NCI-H2171 (cell line): ENCODE measurements at places on chromosomes 5 and 9.

DNA sequence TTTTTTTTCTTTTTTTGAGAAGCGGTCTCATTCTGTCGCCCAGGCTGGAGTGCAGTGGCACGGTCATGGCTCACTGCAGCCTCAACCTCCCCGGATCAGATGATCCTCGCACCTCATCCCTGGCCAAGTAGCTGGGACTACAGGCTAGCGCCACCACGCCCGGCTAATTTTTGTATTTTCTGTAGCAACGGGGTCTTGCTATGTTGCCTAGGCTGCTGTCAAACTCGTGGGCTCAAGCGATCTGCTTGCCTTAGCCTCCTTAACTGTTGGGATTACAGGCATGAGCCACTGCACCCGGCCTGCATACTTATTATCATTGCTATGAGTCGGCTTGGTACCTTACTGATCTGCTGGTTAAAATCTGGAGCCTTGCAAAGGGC, 790 bp upstream of the IARS1 start:
- DNase-seq = no peak

- no peak for DNase-seq
Observed at GRCh38 chr5:68740226-68740910, 353.4 kb upstream of the SLC30A5 start.

- DNase-seq = no peak
Observed at GRCh38 chr5:90111364-90112032, 298.1 kb downstream of the CETN3 start.

GRCh38 chr5:72478684-72479083, 28.5 kb downstream of the ZNF366 start:
- DNase-seq = no peak

DNA sequence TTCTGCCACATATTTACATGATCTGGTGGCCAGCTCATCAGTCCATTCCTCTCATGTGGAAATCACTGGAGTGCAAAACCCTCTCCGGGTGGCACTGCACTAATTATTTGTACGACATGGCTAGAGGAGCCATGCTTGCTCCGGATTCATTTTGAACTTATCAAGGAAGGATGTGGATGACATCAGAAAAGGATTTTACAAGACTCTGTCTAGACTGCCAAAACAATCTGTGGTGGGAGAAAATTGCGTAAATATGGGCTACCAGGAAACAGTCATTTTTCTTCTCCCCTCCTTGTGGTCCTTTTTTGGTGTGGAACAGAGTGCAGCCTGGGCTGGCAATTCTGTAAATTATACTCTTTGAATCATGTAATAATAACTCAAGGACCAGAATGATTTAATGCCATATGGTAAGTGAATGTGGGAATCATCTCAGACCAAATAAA, 123.4 kb upstream of the IFNE start:
- DNase-seq = no peak

GRCh38 chr5:72817076-72817481, 618 bp downstream of the TNPO1 start:
- no peak for DNase-seq

- no peak for DNase-seq
Observed at GRCh38 chr5:97245386-97245785, 62.3 kb upstream of the RIOK2 start.

DNA sequence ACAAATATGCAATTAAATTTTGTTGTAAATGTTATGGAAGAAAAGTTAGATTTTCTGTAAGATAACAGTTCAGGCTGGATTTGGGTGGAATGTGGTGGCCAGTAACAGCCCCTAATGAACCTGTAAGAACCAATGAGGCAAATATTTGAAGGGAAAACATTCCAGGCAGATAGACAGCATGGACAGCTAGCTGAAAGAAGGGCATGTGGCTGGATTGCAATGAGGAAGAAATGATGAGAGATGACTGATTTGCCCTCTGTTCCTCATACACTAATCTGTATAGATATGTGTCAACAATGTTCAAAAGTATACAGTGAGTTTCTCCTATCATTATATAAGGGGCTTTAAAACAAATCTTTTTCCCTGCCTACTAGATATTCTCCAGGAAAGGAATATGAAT, 58.8 kb downstream of the MAN2A1 start:
- DNase-seq = no peak

- DNase-seq = no peak
Observed at GRCh38 chr5:37132646-37133045, 116.5 kb downstream of the CPLANE1 start.

DNA sequence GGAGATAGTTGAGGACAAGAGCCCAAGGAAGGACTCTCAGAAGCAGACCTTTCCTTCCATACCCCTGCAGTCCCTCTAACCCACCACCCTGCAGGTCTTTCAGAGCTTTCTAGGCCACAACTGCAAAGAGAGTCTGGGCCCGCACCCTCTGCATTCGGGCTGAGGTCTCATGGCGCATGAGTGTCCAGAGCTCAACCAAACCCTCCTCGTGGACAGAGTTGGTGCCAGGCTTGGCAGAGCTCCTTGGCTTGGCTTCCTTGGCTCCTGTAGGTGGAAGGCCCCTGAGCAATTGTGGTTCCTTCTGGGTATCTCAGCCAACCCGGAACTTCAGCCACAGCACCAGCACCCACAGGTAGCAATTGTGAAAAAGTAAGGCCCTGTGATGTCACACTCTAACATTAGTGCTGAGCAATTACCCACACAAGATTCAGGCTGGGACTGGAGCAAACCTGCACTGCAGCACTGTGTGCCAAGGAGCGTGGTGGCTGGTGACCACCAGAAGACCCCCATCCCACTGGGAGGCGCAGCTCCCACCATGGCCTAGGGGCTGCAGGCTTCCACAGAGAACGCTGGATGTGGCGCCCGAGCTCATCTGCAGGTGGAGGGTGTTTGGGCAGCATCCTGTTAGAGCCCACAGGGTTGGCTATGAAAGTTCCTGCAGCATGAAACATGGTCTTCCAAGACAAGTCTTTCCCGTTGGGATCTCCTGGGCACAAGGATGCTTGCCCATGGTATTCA, 38.8 kb downstream of the FOXI1 start:
- DNase-seq = no peak

DNA sequence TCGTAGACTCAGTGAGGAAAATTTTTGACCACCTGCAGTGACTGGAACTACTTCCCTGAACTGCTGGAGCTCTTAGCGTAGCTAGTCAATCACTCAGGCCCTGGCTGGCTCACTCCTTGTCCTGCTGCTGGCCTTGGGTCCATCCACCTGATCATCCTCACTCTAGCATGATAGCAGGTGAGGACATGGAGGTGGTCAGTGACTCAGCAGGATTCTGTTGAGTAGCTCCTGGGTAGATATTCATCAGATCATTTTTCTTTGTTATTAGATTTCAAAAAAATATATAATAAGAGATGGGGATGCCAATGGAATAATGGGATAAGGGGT, 25.0 kb upstream of the SEMA4D start:
- no peak for DNase-seq

DNA sequence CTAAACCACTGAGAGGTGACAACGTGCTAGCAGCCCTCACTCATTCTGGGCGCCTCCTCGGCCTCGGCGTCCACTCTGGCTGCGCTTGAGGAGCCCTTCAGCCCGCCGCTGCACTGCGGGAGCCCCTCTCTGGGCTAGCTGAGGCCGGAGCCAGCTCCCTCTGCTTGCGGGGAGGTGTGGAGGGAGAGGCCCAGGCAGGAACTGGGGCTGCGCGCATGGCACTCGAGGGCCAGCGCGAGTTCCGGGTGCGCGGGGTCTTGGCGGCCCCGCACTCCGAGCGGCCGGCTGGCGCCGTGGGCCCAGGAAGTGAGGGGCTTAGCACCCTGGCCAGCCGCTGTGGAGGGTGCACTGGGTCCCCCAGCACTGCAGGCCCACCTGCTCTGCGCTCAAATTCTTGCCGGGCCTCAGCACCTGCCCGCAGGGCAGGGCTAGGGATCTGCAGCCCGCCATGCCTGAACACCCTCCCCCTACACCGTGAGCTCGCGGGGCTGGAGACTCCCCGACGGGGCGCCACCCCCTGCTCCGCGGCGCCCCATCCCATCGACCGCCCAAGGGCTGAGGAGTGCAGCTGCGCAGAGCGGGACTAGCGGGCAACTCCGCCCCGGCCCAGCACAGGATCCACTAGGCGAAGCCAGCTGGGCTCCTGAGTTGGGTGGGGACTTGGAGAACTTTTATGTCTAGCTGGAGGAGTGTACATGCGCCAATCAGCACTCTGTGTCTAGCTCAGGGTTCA, 11.8 kb upstream of the UBE2D2 start:
- no peak for DNase-seq

GRCh38 chr5:157558681-157559080, 16.9 kb downstream of the ADAM19 start:
- no peak for DNase-seq

DNA sequence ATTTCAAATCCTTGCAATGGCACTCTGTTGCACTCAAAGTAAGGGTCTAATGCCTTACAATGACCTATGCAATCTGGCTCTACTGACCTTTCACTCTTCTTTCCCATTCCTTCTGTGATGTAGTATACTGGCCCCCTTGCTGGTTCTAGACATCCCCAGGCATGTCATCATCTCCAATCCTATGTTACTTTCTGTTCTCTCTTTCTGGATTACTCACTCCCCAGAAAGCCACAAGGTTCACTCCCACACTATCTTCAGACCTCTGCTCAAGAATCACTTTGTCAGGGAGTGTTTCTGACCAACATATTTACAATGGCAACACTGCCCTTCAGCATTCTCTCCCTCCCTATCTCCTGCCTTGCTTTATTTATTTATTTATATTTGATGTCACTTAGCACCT, 802.2 kb upstream of the WWC1 start:
- DNase-seq = no peak

- no peak for DNase-seq
Observed at GRCh38 chr9:104895572-104895971, 32.4 kb downstream of the ABCA1 start.

DNA sequence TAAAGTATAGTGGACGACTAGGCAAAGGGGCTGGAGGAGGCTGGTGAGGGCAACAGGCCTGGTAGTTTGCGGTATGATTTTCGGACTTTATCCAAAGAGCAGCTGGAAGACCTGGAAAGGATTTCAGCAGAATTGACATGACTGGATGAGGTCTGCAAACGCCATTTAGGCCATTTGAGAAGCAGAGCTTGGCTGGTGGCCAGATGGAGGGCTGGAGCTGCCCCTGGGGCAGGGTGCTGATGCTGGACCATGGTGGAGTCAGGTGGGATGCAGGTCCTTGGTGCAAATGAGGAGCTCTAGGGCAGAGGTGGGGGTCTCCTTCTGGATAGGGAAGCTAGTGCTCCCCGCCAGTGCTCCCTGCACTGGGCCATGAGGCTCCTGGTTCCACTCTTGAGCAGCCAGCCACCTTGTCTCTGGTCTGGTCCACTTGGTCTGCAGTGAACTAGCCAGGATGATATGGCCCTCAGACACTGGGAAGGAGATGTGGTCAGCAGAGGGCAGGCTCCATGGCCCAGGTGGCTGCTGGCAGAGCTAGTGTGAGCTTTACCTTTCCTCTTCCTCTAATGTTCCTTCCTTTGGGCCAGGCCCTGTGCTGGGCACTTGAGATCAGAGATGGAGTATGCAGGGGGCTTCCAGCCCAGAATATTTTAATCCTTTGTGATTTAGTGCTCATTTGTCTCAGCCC, 31.4 kb downstream of the COL27A1 start:
- no peak for DNase-seq

DNA sequence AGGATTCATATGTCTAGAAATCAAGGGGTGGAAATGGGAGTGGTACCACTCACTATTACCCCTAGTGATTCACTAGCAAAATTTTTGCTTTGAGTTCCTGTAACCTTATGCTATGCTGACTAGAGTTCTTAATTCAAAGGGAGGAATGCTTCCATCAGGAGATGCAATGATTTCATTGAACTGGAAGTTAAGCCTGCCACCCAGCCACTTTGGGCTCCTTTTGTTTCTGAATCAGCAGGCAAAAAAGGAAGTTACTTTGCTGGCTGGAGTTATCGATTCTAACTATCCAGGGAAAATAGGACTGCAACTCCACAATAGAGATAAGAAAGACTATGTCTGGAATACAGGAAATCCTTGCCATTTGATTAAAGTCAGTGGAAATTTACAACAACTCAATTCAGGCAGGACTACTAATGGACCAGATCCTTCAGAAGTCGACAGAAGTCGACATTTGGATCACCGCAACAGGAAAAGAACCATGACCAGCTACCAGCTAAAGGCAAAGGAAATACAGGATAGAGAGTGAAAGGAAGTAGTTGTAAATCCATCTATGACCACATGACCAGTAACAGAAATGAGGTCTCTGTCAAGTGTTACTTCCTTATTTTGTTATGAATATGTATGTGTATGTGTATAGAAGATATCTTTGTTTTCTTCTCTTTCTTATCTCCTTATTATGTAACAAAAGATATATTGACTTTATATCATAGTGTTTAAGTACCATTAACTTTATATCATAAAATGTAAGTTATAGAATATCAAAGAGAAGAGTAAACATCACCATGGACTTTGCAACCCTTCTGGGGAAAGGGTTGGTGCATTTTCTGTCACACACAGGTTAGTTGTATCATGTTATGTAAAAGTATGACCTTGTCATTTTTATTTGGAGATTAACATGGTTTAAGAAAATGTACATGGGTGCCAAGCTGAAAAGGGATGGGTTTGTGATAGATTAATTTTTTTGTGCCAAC, 198.7 kb upstream of the HAPLN1 start:
- no peak for DNase-seq
